ENCODE measurements at places on chromosomes 2 and 18.

DNA sequence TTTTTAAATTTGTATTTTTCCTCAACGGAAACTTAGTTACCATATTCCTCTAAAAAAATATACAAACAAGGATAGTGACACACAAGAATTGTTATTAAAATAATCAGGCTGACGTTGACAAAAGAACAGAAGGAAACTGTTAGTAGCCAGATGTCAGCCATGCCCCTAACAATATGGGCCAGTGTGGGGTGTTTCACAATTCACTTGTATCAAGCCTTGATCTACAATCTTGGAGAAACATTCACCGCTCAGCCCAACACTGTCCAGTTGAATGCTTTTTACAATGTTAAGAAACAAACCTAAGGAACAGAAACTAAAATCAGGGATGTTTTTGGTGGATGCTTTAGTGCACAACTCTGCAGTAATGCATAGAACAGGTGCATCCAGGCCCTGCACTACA lies 44.6 kb downstream of the TMEFF2 start:
- DNase-seq, result no peak

- DNase-seq, result no peak
Observed at GRCh38 chr2:64489081-64489751, 34.9 kb upstream of the AFTPH start.

DNA sequence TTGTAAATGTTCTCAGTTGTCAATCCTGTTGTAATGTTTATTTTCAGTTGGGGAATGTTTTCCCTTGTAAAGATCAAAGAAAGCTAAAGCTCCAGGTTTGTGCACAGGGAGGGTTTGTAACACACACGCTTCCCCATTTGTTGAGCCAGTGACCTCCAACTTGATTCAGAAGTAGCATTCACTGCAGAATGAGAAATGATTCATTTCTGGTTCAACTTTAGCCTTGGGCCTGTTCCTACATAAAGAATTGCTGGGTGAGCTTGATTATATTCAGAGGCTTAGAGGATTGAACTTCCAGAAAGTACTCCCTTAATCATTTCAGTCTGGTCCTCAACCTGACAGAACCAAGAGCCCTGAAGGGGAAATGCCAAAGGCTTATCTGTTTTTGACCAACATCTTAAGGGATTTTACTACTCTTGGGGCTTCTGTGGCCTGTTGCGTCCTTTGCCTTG lies 70.6 kb upstream of the CAVIN2 start:
- DNase-seq, result no peak

GRCh38 chr2:74228772-74229171 lies 30.4 kb downstream of the MTHFD2 start:
- DNase-seq, result no peak

DNA sequence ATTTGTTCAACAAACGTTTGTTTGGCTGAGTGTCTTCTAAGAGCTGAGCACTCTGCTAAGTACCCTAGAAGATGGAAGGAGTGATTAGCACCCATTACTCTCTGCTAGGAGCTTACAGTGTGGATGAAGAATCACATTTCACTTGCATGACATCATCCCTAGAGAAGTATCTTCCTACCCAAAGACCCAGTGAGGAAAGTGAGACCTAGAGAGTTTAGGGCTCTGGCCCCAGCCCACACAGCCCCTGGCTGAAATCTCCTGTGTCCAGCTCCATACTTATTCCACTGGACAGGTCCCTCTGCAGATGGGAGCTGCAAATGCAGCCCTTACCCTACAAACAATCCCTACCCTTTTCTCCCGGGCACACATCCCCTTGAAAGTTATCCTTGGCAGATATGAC lies 26.8 kb upstream of the EPAS1 start:
- no peak for DNase-seq

DNA sequence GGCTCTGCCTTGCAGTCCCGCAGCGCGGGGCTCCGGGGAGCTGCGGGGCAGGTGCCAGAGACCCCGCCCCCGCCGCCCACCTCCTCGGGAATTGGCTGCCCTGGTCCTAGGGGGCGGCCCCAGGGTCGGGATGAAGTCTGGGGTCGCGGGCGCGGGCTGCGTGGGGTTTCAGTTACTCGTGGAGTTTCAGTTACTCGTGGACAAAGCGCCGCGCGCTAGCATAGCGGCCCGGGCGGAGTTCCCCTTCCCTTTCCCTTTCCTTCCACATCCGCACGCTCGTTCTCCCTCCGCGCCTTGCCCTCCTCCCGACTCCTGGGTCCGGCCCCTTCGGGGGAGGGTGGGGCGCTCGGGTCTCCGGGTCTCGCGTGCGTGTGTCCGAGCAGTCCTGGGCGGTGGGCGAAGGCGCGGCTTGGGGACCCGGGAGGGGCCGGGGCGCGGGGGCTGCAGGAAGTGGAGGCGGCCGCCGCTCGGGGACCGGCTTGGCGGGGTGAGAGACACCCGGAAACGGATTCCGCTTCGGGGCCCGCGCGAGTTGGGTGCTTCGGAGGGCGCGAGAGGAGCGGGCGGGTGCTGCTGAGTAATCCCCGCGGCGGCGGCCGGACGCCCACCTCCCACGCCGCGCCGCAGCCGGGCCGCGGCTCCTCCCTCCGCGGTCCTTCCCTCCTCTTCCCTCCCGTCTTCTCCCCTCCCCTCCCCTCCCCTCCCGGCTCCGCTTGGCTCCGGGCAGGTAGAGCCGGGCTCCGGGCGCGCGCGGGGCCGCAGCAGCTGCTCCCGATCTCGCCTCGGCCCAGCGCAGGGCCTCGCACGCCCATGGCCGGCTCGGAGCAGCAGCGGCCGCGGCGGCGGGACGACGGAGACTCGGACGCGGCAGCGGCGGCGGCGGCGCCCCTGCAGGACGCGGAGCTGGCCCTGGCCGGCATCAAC lies at the start of gene TTC39C:
TTC39C (plus strand) TSS at position 693 of the 924 bp plus-strand sequence; CDS start at position 811, 118 bp downstream.
- peak; percentile 71 for DNase-seq

DNA sequence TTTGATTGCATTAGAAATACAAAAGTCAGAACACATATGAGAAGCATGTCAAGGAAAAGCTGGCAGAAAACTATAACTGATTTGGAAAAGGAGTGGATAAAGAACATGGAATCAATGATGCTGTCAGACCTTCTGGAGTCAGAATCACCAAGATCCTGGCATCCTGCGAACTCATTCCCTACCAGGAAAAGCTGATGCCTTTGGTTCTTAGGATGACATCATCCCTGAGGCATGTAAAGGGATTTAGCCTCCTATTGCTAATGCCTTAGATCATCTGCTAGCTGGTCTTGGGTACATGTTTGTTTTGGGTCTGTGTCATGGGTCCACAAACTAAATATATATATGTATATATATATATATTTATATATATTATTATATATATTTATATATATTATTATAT lies 680.7 kb downstream of the EPHA4 start:
- DNase-seq, result no peak
